ENCODE measurements at places on chromosomes 12 and 14.

- peaks cover 37% of the 10 kb centered on the region for H3K27me3 ChIP-seq
- no peak overlapping the region for H3K27ac ChIP-seq
- no peaks in the 10 kb centered on the region for H3K36me3 ChIP-seq
Observed at GRCh38 chr12:107663277-107663676, 22.3 kb upstream of the PWP1 start.

- no peak overlapping the region for H3K4me3 ChIP-seq
- H3K27me3 ChIP-seq, result peaks cover 52% of the 10 kb centered on the region
- no peak overlapping the region for H3K27ac ChIP-seq
- DNase-seq, result no peak
Observed at GRCh38 chr12:2194060-2194459, 141.3 kb downstream of the CACNA1C start.

DNA sequence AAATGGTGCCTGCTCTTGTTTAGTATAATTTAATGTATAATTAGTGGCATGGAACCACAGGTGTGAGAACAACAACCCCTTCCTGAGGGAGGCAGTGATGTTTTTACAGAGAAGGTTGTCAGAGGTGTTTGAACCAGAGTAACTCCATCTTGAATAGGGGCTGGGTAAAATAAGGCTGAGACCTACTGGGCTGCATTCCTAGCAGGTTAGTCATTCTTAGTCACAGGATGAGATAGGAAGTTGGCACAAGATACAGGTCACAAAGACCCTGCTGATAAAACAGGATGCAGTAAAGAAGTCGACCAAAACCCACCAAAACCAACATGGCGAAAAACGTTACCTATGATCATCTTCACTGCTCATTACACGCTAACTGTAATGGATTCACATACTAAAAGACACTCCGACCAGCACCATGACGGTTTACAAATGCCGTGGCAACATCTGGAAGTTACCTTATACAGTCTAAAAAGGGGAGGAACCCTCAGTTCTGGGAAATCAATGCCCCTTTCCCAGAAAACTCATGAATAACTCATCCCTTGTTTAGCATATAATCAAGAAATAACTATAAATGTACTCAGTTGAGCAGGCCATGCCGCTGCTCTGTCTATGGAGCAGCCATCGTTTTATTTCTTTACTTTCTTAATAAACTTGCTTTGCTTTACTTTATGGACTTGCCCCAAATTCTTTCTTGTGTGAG, 47.8 kb upstream of the LTA4H start:
- no peak overlapping the region for H3K27ac ChIP-seq
- DNase-seq, result no peak
- H3K4me1 ChIP-seq, result no peaks in the 10 kb centered on the region
- H3K4me3 ChIP-seq, result no peak overlapping the region

- no peak overlapping the region for H3K4me3 ChIP-seq
- peaks cover 35% of the 10 kb centered on the region for H3K27me3 ChIP-seq
- H3K36me3 ChIP-seq, result no peaks in the 10 kb centered on the region
- DNase-seq, result no peak
- H3K4me1 ChIP-seq, result peaks cover 7% of the 10 kb centered on the region
Observed at GRCh38 chr12:8605057-8605456, 7.6 kb downstream of the AICDA start.

DNA sequence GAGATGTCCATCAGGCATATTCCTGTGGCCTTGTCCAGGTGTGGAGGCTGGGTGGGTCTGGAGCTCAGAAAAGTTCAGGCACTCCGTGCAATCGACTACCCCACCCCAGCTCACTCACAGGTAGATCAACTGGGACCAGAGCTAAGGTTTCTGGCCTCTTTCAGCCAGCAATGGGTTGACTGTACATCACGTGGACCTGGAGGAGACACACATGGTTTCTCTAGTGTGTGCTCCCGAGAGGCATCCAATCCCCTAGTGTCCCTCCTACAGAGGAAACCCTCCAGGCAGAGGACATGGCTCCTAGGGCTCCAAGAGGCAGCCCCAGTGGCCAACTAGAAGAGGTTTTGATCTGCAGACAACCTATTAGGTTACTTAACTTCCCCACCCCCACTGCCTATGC, 119.5 kb upstream of the RGS6 start:
- no peak overlapping the region for H3K4me3 ChIP-seq
- H3K4me1 ChIP-seq, result no peaks in the 10 kb centered on the region
- H3K27me3 ChIP-seq, result peaks cover 40% of the 10 kb centered on the region
- H3K36me3 ChIP-seq, result no peaks in the 10 kb centered on the region
- no peak overlapping the region for H3K27ac ChIP-seq

GRCh38 chr12:52444647-52445595, 7.0 kb downstream of the KRT6B start:
- peaks cover 6% of the 10 kb centered on the region for H3K4me1 ChIP-seq
- H3K27me3 ChIP-seq, result peaks cover 83% of the 10 kb centered on the region
- H3K36me3 ChIP-seq, result peaks cover 4% of the 10 kb centered on the region
- H3K4me3 ChIP-seq, result no peak overlapping the region
- DNase-seq, result no peak

DNA sequence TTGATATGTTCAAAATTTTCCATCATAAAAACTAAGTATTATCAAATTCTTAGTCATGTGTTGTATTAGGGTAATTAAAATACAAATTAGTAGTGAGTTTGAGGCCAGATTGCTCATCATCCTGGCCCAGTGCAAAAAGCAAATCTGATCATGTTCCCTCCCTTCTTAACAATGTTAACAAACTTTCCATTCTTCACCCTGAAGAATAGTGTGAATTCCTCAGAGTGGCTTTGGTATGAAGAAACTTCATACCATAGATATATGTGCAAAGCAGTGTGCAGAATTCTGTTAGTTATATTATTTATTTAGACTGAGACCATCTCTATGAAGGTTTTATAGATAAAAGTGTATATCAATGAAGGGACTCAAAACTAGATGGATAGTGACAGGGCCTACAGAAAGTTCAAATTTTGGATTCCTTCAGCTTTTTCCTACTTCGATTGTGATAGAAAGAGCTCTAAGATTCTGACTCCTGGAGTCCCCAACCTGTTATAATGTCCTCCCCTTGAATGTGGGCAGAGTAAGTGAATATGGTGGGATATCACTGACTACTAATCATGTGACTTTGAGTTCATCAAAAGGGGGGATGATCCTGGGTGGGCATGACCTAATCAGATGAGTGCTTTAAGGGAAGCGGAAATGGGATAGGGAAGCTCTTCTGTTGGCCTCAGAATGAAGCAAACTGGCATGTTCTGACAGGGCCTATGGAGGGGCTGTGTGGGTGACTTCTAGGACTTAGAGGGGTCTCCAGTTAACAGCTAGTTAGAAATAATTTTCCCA, 271.4 kb downstream of the BTG1 start:
- H3K27me3 ChIP-seq, result no peaks in the 10 kb centered on the region
- DNase-seq, result no peak
- peaks cover 25% of the 10 kb centered on the region for H3K36me3 ChIP-seq
- H3K27ac ChIP-seq, result peak overlapping the region; percentile 100

DNA sequence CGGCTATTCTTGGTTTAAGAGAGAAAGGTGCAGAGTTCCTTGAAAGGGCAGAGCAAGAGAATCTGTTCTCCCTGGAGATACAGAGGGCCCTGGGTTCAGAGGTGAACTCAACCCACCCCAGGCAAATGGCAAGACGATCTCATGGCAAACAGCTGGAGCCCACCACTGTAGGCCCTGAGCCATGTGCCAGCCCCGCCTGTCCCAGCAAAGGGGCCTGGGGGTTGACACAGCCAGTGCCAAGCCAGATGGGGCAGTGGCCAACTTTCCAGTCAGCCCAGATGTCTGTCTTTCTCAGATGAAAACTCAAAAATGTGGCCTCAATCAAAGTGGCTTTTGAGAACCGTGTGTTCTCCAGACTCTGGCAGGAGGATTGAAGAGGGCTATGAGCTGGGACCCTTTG, 51.8 kb downstream of the ISCA2 start:
- no peak overlapping the region for H3K4me3 ChIP-seq
- no peak for DNase-seq
- H3K27ac ChIP-seq, result no peak overlapping the region
- H3K4me1 ChIP-seq, result no peaks in the 10 kb centered on the region
- H3K36me3 ChIP-seq, result no peaks in the 10 kb centered on the region

Data from effector memory CD8-positive, alpha-beta T cell (primary cell).